ENCODE measurements at places on chromosomes 16 and 17. TPM values are rescaled to one million over a fixed set of nuclear protein-coding genes. Genes with fewer than 3 reads are reported as not detected.

The GNAO1 gene
- 1.3 TPM for total RNA-seq

DNA sequence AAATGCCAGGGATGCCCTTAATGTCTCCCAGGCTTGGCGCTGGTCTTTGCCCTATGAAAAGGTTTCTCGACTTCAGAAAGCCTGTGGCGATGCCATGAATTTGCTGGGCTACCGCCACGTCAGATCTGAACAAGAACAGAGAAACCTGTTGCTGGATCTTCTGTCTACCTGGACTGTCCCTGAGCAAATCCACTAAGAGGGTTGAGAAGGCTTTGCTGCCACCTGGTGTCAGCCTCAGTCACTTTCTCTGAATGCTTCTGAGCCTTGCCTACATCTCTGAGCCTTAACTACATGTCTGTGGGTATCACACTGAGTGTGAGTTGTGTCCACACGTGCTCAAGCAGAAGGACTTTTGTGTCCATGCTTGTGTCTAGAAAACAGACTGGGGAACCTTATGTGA, 11.4 kb downstream of the CHST4 start:
- peak; percentile 39 for DNase-seq

DNA sequence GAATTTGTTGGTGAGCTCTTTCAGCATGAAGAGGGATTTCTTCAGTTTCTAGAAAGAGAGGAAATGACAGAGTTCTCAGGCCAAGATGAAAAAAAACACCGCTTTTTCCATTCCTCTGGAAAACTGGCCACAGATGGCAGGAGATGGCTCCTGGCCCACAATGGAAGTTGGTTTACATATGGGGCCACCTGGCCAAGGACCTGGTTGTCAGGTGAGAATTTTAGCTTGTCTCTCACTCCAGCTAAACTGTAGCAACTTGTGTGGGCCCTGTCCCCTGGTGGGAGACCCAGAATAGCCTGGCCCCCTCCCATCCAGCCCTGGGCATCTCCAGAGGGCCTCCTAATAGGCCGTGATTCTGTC, 33.6 kb downstream of the LGALS9 start:
- DNase-seq: no peak

GRCh38 chr17:50778471-50778870, 11.2 kb upstream of the ANKRD40CL start:
- DNase-seq: no peak

GRCh38 chr16:10575506-10576130, 4.8 kb downstream of the EMP2 start:
- DNase-seq: peak; percentile 69

DNA sequence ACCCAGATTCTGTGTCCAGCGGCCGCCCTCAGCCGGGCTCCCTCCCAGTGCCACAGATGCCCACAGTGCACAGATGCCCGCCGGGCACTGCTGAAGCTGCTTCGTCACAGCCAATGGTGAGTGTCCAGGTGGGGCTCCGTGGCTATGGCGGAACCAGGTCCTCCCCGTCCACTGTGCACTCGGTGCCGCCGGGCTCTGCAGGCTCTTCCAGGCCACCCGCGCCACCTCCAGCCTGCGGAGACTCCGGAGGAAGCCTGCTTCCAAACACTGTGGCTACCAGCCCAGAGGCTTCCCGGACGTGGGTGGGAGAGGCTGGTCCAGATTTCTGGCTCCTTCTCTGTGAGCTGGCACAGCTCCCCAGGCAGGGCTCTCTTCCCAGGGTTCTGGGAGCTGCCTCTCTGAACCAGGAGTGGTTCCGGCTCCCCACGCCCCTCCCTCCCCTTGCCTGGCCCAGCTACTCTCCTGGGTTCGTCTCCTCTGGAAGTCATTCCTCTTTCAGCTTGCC, 2.8 kb upstream of the PYCR1 start:
- DNase-seq: no peak
